ENCODE measurements at places on chromosomes 3 and 15.

DNA sequence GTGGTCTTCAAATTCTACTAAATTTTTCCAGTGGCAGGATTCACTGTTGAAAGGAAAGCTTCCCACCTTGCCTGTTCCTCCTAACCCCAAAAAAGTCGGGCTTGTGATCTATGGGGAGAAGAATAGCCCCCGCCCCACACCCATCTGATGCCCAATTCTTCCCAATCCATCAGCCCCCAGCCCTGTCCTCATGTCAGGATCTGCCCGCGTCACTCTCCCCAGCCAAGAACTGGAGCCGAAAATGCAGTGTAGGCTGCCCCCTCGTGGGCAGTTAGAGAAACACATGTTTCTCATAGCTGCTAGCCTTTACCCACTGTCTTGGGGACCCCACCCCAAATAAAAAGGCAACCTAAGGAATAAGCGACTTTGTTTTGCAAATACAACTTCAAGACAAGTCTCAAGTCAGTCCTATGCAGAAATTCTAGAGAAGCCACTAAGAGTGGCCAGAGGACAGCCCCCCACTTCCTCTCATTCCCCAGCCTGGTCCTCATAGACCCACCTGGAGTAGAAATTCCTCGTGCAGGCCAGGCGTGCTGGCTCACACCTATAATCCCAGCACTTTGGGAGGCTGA lies 13.0 kb upstream of the CSK start:
- peak; percentile 45 for DNase-seq

- no peak for DNase-seq
Observed at GRCh38 chr3:113275929-113276750, 64.8 kb downstream of the BOC start.

DNA sequence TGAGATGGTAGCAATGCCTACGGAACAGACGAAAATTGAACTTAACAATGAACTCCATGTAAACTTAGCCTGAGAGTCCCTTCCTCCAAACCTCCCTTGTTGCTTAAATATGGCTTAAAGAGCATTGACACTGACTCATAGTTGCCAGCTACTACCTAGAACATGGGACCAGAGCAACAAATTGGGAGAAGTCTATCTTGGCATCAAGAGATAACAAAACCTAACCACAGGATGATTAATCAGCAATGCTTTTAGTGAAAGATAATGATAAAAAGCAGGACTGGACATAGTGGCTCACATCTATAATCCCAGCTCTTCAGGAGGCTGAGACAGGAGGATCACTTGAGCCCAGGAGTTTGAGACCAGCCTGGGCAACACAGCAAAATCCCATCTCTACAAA lies 117.8 kb upstream of the MNS1 start:
- DNase-seq = no peak

GRCh38 chr3:12730506-12731242 lies 28.4 kb downstream of the TMEM40 start:
- DNase-seq = no peak

DNA sequence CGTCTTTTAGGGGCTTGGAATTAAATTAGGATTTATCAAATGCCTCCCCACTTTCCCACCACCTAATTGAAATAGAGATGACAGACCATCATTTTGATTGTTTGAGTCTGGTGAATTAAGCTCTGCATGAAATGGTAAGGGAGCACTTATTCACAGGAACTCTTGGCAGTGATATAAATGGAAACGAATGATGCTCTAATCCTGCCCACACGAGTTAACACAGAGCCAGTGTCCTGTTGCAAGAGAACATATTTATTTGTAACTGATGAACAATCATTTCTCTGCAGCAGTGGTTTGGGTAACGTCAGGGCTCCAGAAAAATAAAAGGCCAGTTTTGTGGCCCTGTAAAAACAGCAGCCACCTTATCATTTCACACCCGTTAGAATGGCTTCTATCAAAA lies 163.3 kb downstream of the FEZF2 start:
- no peak for DNase-seq

DNA sequence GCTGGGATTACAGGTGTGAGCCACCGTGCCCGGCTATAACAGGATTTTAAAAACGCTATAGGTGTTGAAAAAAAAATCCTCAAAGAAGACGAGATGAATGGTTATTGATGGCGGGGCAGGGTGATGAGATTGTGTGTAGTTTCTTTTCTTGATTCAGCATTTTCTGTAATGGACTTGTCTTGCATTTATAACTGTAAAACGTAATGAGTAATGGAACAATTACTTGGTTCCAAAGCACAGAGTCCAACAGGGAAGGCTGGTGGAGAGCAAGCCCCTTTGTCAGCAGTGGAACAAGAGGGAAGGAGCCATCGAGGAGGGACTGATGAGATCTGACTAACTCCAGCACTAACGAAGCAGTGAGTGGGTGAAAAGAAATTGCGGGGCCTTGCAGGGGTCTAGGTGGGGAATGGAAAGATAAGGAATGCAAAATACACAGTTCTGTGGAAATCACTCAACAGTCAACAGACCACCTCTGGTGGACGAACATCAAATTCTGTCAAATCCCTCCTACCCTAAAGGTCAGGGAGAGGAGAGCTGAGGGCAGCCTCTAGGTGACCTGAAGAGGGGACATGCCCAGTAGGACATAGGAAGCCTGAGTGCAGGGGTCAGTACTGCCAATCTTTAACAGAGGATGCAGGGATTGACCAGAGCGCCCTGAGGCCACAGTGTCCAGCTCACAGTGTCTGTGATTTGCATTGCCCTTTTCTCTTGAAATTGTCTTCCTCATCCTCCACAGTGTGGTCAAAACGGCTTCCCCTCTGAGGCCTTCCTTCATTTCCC lies 23.1 kb upstream of the CDCP1 start:
- DNase-seq = no peak

- DNase-seq = no peak
Observed at GRCh38 chr3:98800401-98800800, 37.3 kb downstream of the ST3GAL6 start.

DNA sequence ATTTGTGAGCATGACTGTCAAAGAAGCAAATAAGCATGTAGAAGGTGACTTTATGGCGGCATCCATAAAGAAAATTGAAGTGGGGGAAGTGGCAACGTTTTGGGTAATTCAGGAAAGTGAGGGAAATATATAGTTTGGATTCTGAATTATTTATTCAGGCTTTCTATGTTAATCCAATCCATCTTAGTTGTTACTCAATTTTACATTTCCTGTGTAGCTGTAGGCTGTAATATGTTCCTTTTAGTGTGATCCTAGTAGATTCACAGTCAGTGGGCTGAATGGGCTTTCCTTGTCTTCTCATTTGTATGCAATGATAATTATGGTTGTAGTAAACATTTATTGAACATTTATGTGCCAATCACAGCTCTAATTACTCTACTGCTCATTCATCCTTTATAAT lies 654.1 kb downstream of the EDEM1 start:
- no peak for DNase-seq

GRCh38 chr15:89785064-89785773 lies 9.1 kb downstream of the MESP2 start:
- no peak for DNase-seq

- DNase-seq = no peak
Observed at GRCh38 chr3:101900736-101901135, 51.4 kb downstream of the NFKBIZ start.

- DNase-seq = peak; percentile 31
Observed at GRCh38 chr15:97903971-97904572, 56.4 kb upstream of the ARRDC4 start.

DNA sequence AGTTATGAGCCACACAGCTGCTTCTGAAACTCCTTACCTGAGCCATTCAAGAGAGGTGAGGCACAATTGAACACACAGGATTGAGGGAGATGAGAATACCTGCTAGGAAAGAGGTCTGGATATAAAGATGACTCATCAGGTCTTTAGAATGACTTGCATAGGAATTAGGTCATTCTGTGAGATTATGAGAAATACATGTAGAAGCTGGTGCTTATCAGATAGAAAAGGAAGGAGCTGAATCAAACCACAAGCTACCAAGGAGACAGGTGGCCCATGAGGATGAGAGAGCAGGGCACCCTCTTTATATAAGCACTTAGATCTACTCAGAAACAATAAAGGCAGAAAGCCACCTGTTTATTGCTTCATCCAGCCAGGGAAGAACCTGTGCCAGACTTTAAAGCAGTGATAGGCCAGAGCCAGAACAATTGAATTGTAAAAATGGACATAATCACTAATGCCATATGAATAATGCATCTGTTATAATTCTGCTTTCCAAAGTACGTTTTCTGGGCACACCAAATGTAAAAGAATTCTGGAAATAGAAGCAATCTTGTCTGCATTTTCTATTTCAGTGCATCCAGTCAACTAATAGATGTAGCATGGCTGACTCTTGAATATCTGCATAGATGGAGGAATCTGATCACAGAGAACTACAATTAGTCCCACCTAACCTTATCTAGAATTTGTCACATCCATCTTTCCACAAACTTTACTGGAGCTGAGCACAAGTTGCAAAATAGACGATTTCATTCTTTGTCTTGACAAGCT lies 74.9 kb downstream of the PIK3R4 start:
- DNase-seq = no peak
